IMR-90 (cell line): ENCODE measurements at places on chromosomes 1 and 21. TPM values are rescaled to one million over a fixed set of nuclear protein-coding genes. Genes with fewer than 3 reads are reported as not detected.

DNA sequence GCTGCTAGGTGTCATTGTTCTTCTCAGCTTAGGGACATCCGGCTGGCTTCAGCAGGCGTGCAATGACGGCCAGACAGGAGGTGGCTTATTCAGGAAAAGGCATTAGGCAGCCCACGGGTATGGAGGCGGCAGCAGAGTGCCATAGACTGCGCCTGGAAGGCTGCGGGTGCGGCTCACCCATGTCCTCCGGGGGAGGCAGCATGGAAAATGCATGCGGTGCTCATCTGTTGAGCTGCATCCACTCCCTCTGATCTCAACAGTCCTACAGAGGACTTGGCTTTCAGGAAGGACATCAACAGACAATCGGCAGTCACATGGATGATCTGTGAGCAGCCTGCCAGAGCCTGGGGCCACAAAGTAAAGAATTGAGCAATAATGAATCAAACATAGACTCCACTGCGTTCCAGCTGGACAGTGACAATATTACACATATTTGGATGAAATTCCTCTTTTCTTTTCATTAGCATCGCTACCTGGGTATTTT lies 42.9 kb downstream of the UMODL1 start:
- H3K4me1 ChIP-seq = peaks cover 6% of the 10 kb centered on the region; the same call in 1 of the 2 replicates
- no peaks in the 10 kb centered on the region for H3K36me3 ChIP-seq
- peaks cover 19% of the 10 kb centered on the region; the same call in 1 of the 2 replicates for H3K27me3 ChIP-seq
- H3K27ac ChIP-seq = no peak overlapping the region
- no peak overlapping the region for H3K4me3 ChIP-seq

GRCh38 chr1:7681401-7681800 lies 89.7 kb upstream of the VAMP3 start:
- H3K4me3 ChIP-seq = no peak overlapping the region
- H3K36me3 ChIP-seq = no peaks in the 10 kb centered on the region
- peaks cover 49% of the 10 kb centered on the region for H3K27me3 ChIP-seq
- no peak for DNase-seq

GRCh38 chr1:37809942-37810341 lies 1.9 kb upstream of the YRDC start:
- H3K27me3 ChIP-seq = no peaks in the 10 kb centered on the region
- peaks cover 7% of the 10 kb centered on the region; the same call in 1 of the 2 replicates for H3K4me1 ChIP-seq
- peaks cover 18% of the 10 kb centered on the region for H3K36me3 ChIP-seq
- DNase-seq = no peak
- no peak overlapping the region for H3K27ac ChIP-seq

DNA sequence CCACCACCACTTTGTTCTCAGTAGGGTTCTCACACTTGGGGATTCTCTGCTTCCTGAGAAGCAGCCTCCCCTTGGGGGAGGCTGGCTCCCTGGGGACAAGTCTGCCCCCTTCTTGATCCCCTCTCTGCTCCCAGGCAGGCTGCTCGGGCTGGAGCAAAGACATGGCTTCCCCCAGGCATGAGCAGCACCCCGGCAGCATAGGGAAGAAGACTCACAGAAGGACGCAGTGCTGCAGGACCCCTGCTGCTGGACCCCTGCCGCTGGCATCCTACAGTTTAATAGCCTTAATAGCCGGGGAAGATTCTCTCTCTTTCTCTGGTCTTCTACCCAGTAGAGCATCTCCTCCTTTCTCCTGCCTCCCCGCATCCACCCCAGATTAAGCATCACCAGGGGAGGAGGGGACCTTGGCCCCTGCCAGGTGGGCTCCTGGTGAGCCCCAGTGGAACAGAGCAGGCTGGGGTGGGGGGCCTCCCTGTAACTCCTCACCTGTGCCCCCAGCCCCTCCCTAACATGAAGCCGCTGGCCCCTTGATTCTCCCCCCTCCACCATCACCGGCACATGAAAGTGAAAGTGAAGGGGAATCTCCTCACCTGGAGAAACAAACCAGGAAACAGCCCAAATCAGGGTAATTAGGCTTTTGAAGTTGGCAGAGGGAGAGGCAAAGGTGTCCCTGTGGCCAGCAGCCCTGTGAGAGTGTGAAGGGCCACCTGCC lies 2.5 kb downstream of the WNT3A start:
- no peak overlapping the region for H3K4me3 ChIP-seq
- no peak overlapping the region for H3K27ac ChIP-seq
- H3K4me1 ChIP-seq = no peaks in the 10 kb centered on the region
- DNase-seq = no peak

The CHODL gene
- under 0.01 TPM in 1 of 2 replicates, not detected in the other for total RNA-seq

- no peak for DNase-seq
- H3K4me3 ChIP-seq = no peak overlapping the region
Observed at GRCh38 chr21:45270306-45270821, 17.3 kb downstream of the POFUT2 start.

GRCh38 chr1:8171751-8172464 lies 145.8 kb upstream of the ERRFI1 start:
- H3K4me1 ChIP-seq = peaks cover 12% of the 10 kb centered on the region
- no peaks in the 10 kb centered on the region for H3K27me3 ChIP-seq
- DNase-seq = peak; percentile 64
- no peak overlapping the region for H3K4me3 ChIP-seq
